HS-27A (cell line): ENCODE measurements at places on chromosomes 6 and 20.

GRCh38 chr6:161951126-161951525 lies 677.3 kb upstream of the AGPAT4 start:
- DNase-seq = no peak

DNA sequence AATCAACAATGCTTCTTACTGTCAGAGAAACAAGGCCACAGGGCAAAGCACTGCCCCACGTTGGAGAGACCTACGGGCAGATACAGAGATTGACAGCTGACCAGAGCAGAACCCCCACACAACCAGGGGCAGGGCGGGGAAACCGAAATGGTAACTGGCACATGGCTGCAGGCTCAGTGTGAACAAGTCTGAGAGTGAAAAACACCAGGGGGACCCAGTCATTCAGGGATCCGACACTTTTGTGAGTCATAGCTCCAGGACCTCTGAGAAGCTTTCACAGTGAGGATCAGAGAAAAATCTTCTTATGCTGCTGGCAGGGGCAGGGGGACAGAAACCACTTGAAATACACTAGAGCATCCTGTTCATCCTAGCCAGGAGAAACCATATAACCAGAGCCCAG lies 254.2 kb downstream of the C6orf118 start:
- no peak for DNase-seq

DNA sequence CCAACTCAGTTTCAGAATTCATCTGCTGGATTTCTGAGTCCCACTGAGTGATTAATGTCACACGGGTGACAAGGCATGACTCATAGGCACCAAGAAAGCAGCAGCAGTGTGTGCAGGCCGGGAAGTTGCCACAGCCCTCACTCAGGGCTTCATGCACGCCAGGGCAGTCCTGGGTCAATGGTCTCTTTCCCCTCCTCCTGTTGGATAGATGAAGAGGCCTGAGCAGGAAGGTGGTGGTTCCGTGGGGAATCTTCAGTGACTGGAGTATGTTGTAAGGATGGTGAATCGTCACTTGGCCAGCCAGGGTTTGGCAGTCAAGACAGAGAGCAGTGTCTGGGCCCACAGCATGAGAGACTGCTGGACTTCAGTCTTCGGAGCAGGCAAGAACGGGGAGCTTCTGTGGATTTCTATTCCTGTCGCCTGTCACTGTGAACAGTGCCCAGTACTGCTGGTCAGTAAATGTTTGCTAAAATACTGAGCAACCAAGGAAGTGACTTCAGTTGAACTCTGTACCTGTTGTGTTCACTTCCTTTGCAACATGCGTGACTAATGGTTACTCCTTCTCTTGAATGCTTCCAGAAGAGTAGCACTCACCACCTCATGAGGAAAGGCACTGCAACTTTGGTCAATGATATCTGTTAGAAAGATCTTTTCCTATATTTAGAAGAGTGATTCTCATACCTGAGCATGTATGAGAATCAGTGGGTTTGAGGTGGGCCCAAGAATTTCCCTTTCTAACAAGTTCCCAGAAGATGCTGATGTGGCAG lies 62.0 kb upstream of the CD93 start:
- peak; percentile 33 for DNase-seq

- DNase-seq = no peak
Observed at GRCh38 chr6:30782425-30783014, 38.2 kb upstream of the IER3 start.

DNA sequence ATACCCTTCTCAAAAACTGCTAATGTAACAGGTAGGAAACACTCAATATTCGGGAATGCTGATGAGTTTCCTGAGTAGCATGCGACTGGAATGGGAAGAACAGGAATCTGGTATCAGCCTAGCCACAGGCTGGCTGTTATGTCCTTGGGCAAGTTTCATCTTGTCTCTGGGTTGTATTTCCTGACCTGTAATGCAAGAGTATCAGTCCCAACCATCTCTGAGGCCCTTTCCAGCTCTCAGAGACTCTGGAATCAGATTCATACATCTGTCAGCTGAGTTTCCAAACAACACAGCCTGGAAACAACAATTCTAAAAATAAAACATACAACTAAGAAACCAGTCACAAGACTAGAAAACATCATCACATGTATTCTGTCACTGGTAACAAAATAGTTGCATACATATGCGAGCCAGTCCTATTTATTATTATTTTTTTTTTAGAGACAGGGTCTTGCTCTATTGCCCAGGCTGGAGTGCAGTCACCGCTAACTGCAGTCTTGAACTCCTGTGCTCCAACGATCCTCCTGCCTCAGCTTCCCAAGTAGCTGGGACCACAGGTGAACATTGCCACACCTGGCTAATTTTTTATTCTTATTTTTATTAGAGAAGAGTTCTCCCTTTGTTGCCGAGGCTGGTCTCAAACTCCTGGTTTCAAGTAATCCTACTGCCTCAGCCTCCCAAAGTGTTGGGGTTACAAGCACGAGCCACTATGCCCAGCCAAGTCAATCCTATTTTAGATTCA lies 16.7 kb upstream of the TFAP2A start:
- DNase-seq = no peak

- peak; percentile 55 for DNase-seq
Observed at GRCh38 chr6:140623498-140623897, 1249.0 kb upstream of the CITED2 start.

DNA sequence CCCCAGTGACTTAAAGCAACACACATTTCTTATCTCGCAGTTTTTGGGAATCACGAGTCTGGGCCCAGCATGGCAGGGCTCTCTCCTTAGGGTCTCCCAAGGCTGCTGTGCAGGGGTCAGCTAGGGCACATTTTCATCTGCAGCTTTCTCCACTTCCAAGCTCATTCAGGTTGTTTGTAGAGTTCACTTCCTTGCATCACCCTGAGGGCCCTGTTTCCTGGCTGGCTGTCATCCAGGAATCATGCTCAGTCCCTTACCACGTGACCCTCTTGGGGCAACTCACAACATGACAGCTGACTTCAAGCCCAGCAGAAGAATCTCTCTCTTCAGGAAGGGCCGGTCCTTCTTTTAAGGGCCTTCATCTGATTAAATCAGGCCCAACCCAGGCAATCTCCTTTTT lies 21.3 kb downstream of the SNAP25 start:
- DNase-seq = no peak

GRCh38 chr6:12232339-12232738 lies 57.8 kb upstream of the EDN1 start:
- DNase-seq = peak; percentile 85

- no peak for DNase-seq
Observed at GRCh38 chr20:12055161-12055560, 137.5 kb downstream of the BTBD3 start.

GRCh38 chr6:61649845-61650244 lies 636.2 kb downstream of the KHDRBS2 start:
- DNase-seq = no peak

DNA sequence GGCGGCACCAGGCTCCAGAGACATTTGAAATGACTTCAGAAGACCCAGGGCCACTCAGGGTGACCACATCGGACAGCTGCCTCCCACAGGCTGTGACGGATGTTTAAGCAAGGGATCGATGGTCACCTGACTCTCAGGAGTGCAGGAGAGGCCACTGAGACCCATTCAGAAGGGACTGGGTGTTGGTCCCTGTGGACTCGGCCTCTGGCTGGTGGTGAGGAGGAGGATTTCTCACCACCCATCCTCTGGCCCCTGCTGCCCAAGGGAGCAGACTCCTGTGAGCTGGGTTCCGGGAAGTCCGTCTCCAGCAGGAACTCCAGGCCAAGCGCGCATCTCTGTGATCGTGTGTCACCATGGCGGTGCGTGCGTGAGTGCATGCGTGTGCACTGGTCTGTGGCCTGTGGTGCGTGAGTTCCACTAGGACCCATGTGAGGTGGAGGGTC lies 25.5 kb downstream of the NPEPL1 start:
- DNase-seq = no peak

- no peak for DNase-seq
Observed at GRCh38 chr20:56780266-56780665, 151.2 kb downstream of the TFAP2C start.

DNA sequence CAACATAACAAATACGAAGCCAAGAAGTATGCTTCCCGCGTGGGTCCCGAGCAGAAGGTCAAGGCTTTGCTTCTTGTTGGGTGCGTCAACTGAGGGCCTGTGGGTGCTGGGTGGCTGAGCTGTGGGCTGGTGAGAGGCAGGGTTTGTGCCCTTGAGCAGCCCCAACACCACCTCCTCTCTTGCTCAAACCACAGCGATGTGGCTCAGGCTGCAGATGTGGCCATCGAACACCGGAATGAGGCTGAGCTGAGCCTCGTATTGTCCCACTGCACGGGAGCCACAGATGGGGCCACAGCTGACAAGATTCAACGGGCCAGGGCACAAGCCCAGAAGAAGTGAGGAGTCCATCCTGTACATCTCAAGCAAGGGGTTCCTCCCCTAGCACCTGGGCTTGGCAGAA lies 7.0 kb upstream of the PTPRA start:
- DNase-seq = no peak

GRCh38 chr6:149153693-149154092 lies 163.8 kb upstream of the TAB2 start:
- no peak for DNase-seq

GRCh38 chr6:36924131-36924530 lies 30.4 kb upstream of the PI16 start:
- no peak for DNase-seq

DNA sequence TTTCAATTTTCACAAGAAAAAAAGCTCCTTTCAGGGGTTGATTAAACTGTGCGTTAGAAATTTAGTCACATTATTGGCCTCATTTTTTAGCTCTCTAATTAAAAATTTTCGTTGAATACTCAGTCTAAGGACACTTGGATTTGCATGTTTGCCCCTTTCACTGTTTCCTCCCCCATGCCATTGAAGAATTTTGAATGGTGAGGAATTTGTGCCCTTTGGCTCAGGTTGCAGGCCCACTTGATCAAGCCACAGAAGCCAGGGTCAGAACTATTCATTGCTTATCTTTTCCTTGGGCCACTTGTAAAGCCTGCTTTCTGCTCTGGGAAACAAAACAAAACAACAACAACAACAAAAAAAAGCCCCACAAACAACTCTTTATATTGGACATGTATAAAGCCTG lies 12.2 kb downstream of the LIN28B start:
- no peak for DNase-seq

DNA sequence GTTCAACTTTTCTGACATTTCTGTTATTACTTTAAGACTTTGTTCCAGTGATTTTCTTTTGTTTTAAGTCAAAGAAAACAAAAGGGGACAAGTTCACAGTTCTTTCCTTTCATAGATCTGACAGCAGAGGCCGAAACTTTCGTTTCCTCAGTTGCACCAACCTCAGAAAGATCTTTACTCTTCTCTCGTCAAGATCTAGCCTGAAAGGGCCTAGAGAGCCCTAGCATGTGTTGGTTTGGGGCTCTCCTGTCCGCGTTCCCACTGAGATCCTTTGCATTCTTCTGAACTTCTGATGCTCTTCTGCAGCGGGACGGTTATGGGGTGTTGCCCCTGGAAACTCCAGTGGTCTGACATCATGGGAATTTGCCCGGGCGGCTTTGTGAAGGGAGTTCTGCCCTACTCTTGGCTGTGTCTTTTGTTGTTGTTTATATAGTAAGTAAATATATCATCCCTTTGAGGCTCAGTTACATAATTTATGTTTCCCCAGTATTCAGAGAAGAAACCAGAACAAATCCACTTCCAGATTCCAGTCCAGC lies 129.1 kb downstream of the SASH1 start:
- DNase-seq = no peak

- no peak for DNase-seq
Observed at GRCh38 chr6:20441921-20442320, 40.2 kb downstream of the E2F3 start.

GRCh38 chr20:62979310-62979709 lies 26.8 kb downstream of the SLC17A9 start:
- DNase-seq = no peak

DNA sequence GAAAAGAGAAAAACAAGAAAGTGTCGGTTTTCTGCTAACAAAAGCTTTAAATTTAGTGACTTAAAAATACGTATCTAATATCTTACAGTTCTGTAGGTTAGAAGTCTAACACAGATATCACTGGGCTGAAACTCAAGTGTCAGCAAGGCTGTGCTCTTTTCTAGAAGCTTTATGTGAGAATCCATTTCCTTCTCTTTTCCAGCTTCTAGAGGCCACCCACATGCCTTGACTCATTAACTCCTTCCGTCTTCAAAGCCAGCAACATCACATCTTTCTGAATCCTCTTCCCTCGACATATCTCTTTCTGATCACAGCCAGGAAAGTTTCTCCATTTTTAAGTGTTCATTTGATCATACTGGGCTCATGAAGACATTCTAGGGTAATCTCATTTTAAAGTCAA lies 262.0 kb downstream of the MAFB start:
- DNase-seq = no peak

- DNase-seq = no peak
Observed at GRCh38 chr20:31740208-31740607, 1.1 kb downstream of the TPX2 start.

DNA sequence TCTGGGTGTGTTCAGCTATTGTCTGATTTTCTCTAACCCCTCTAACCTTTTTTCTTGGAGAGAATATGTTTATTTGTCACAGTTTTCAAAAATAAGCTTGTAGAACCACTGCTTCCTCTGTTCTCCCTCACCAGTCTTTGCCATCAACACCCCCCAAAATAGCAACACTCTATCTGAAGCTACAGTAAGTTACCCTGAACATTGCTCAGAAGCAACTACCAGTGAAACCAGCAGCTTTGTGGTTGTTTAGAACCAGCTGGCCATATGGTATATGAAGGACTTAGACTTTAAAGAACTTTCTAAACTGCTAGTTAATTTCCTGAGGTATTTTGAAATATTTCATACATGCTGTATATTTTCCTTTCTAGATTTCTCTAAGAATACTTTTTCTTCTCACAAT lies 242.9 kb downstream of the KHDRBS2 start:
- no peak for DNase-seq

GRCh38 chr20:58818586-58819285 lies 32.0 kb downstream of the GNAS-AS1 start:
- peak; percentile 17 for DNase-seq

GRCh38 chr6:21608601-21609000 lies 15.1 kb downstream of the SOX4 start:
- DNase-seq = no peak

GRCh38 chr20:24998631-24999445 lies 6.3 kb upstream of the APMAP start:
- DNase-seq = no peak

GRCh38 chr6:33313105-33313708 lies 671 bp downstream of the TAPBP start:
- DNase-seq = no peak

GRCh38 chr6:14117158-14118090 lies at the start of gene CD83:
TSS of gene CD83 (plus strand) at chr6:14117772. CDS start at chr6:14117812, 40 bp downstream.
- DNase-seq = peak; percentile 22

- no peak for DNase-seq
Observed at GRCh38 chr20:53814060-53814459, 220.4 kb upstream of the ZNF217 start.

- no peak for DNase-seq
Observed at GRCh38 chr6:41161380-41161779, 1.5 kb downstream of the TREM2 start.

DNA sequence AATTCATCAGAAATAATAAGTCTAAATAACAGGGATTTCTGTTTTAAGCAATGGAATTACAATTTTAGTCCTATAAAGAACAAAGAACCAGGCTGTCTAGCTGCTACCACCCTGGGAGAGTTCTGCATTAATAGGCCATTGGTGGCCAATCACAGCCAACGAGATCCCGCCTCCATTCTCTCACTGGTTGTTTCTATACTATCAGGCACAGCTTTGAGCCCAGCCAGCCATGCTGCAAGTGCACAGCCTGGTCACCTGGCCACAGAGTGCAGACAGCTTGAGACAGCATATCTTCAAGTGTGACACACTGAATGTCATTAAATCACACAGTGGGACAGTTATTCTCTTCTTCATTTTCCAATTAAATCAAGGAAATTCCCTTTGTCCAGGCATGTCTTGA lies 16.1 kb upstream of the RAB22A start:
- DNase-seq = no peak
